ENCODE measurements at places on chromosomes 1 and 21. TPM values are rescaled to one million over a fixed set of nuclear protein-coding genes. Genes with fewer than 3 reads are reported as not detected.
A peak's percentile ranks its signal among the peaks of the same experiment; 100 is the strongest.

DNA sequence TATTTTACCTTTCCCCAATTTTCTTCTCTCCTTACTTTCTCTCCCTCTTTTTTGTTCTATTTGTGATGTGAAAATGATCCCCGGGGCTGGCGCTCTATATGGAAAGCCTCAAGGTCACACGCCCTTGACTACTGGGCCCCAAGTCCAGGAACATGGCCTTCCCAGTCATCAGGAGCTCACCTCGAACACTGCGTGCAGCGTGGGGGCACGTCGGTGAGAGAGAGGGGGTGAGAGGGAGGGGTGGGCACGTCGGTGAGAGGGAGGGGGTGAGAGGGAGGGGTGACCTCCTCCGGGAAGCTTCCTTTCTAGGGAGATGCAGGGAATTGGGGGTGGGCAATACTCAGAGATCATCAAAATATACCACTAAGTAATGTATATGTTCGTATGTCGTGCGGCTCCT is 94.6 kb upstream of the TMPRSS2 start:
- H3K27ac ChIP-seq, result no peak overlapping the region
- no peak for DNase-seq
- no peaks in the 10 kb centered on the region for H3K4me1 ChIP-seq
- H3K36me3 ChIP-seq, result no peaks in the 10 kb centered on the region
- H3K27me3 ChIP-seq, result no peaks in the 10 kb centered on the region

GRCh38 chr1:78291418-78291817 is 199.4 kb upstream of the PTGFR start:
- no peaks in the 10 kb centered on the region for H3K27me3 ChIP-seq
- DNase-seq, result no peak
- no peaks in the 10 kb centered on the region for H3K4me1 ChIP-seq
- no peak overlapping the region for H3K4me3 ChIP-seq

Gene RAB3B
- total RNA-seq, result not detected

- H3K27ac ChIP-seq, result no peak overlapping the region
- no peaks in the 10 kb centered on the region for H3K36me3 ChIP-seq
- no peak overlapping the region for H3K4me3 ChIP-seq
Observed at GRCh38 chr1:11634365-11635192, 19.6 kb downstream of the FBXO2 start.

Gene SPATA45
- total RNA-seq, result not detected

GRCh38 chr1:67888216-67889106 is 55.2 kb upstream of the GNG12 start:
- no peak overlapping the region for H3K4me3 ChIP-seq
- no peak overlapping the region for H3K27ac ChIP-seq
- H3K27me3 ChIP-seq, result no peaks in the 10 kb centered on the region
- no peak for DNase-seq

- no peaks in the 10 kb centered on the region for H3K4me1 ChIP-seq
- DNase-seq, result no peak
- no peak overlapping the region for H3K4me3 ChIP-seq
- peaks cover 14% of the 10 kb centered on the region for H3K36me3 ChIP-seq
Observed at GRCh38 chr1:224253721-224254120, 70.7 kb downstream of the DEGS1 start.

- H3K4me1 ChIP-seq, result peaks cover 15% of the 10 kb centered on the region
- H3K36me3 ChIP-seq, result no peaks in the 10 kb centered on the region
- H3K27me3 ChIP-seq, result no peaks in the 10 kb centered on the region
- no peak overlapping the region for H3K27ac ChIP-seq
Observed at GRCh38 chr1:155043793-155044192, 7.3 kb upstream of the ADAM15 start.

GRCh38 chr1:2816786-2817185 is 15.3 kb upstream of the TTC34 start:
- DNase-seq, result no peak
- H3K27ac ChIP-seq, result no peak overlapping the region
- H3K36me3 ChIP-seq, result no peaks in the 10 kb centered on the region
- no peaks in the 10 kb centered on the region for H3K4me1 ChIP-seq
- H3K27me3 ChIP-seq, result peaks cover 8% of the 10 kb centered on the region
- H3K4me3 ChIP-seq, result no peak overlapping the region

GRCh38 chr1:183039985-183040447 is 16.8 kb downstream of the LAMC1 start:
- peak; percentile 19 for DNase-seq
- peak overlapping the region; percentile 70 for H3K27ac ChIP-seq
- H3K4me1 ChIP-seq, result peaks cover 62% of the 10 kb centered on the region
- H3K36me3 ChIP-seq, result no peaks in the 10 kb centered on the region
- no peaks in the 10 kb centered on the region for H3K27me3 ChIP-seq
- H3K4me3 ChIP-seq, result no peak overlapping the region

GRCh38 chr1:1122078-1122811 is 6.4 kb upstream of the C1orf159 start:
- H3K4me1 ChIP-seq, result no peaks in the 10 kb centered on the region
- H3K27ac ChIP-seq, result no peak overlapping the region
- peaks cover 6% of the 10 kb centered on the region for H3K27me3 ChIP-seq

Gene CACNA1S
- total RNA-seq, result 74.3 TPM

GRCh38 chr1:29810121-29811120 is 574.1 kb downstream of the PTPRU start:
- H3K27ac ChIP-seq, result no peak overlapping the region
- DNase-seq, result no peak
- H3K4me3 ChIP-seq, result no peak overlapping the region
- no peaks in the 10 kb centered on the region for H3K4me1 ChIP-seq
- no peaks in the 10 kb centered on the region for H3K36me3 ChIP-seq

DNA sequence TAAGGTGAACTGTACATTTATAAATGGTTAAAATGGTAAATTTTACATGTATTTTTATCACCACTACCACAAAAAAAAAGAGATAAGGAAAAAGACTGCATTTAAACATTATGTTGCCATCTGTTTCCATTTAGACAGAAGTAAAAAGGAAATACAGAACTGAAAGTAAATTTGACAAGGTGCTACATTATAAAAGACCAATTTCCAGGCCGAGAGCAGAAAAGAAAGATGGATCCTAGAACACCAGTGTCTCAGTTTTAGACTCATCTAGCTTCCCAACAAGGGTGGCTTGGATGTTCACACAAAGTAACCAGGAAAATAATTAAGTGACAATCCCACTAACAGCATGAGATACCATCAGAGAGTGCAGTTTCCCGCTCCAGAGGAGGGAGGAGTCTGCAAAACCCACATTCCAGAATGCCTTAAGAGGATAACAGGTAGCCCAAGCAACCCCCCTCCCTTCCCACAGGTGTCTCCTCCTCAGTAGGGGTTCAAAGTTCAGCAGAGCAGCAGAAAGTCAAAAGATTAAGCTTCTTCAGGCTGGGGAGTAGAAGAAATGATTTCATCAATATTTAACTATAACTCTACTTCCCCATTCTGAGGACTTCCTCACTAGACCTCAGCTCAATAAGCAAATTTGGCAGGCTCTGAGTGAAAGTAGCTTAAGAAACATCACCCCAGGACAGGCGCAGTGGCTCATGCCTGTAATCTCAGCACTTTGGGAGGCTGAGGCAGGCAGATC is 11.8 kb downstream of the TPM3 start:
- H3K27ac ChIP-seq, result peak overlapping the region; percentile 52
- no peak for DNase-seq
- peaks cover 69% of the 10 kb centered on the region for H3K4me1 ChIP-seq
- no peak overlapping the region for H3K4me3 ChIP-seq
- no peaks in the 10 kb centered on the region for H3K27me3 ChIP-seq

DNA sequence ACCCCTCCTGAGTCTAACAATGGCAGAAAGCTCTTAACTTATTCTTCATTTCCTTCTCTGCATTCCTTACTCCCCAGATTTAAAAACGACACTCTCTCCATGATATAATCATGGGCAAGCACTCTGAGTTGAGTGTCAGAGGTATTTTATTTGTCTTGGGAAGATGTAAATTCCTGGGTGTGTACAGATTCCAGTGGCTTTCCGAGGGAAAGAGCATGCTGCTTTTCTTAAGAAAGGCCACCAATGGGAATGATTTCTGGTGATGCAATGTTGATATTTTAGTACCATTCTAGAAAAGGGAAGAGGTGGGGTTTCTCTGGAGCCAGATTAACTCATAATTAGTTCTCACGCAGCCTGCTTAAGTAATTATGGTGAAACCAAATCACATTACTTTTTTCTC is 47.8 kb upstream of the BTG3 start:
- DNase-seq, result no peak
- no peaks in the 10 kb centered on the region for H3K27me3 ChIP-seq
- no peak overlapping the region for H3K4me3 ChIP-seq
- H3K36me3 ChIP-seq, result no peaks in the 10 kb centered on the region
- H3K4me1 ChIP-seq, result no peaks in the 10 kb centered on the region

DNA sequence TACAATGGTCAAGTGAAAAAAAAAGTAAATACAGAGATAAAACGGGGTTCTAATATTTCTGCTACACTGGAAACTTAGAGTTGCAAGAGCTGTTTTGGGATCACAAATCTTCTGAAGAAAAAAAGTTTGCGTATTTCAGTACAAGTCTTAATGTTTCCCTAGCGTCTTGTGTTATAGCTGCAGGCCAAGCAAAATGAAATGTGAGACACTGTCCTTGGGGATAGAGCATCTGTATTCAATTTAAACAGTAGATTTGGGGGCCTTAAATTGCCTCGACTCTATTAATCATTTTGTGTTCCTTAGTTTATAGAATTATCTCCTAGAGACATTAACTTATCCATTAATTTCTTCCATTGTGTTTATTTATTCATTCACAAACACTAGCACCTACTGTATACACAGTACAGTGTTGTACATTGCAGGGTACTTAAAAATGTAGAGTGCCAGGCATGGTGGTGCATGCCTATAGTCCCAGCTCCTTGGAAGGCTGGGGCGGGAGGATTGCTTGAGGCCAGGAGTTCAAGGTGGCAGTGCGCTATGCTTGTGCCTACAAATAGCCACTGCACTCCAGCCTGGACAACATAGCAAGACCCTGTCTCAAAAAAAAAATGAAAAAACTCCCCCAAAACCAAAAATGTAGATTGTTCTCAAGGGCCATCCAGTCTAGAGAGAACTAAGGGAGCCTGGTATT is 7.9 kb downstream of the DISC1 start:
- H3K4me1 ChIP-seq, result no peaks in the 10 kb centered on the region
- no peaks in the 10 kb centered on the region for H3K36me3 ChIP-seq
- DNase-seq, result no peak
- no peaks in the 10 kb centered on the region for H3K27me3 ChIP-seq
- no peak overlapping the region for H3K4me3 ChIP-seq

DNA sequence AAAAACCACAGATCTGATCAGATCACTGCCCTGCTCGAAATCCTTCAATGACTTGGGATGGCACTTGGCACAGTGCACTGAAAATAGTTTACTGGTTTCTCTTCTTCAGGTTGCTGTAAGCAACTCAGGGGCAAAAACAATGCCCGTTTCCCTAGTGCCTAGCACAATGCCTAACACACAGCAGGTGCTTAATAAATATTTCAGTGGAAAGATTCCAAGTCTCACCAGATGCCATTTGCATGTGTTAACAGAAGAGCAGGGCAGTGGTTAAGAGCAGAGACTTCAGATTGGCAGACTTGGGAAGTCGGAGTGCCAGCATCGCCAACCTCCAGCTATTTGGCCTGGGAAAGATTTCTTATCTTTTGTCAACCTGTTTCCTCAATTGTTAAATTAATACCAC is 10.9 kb upstream of the METTL25B start:
- H3K4me3 ChIP-seq, result no peak overlapping the region
- no peak for DNase-seq
- no peak overlapping the region for H3K27ac ChIP-seq
- H3K27me3 ChIP-seq, result no peaks in the 10 kb centered on the region

Gene RGS7
- not detected for total RNA-seq

- no peaks in the 10 kb centered on the region for H3K27me3 ChIP-seq
- no peak overlapping the region for H3K4me3 ChIP-seq
- H3K36me3 ChIP-seq, result no peaks in the 10 kb centered on the region
- no peaks in the 10 kb centered on the region for H3K4me1 ChIP-seq
- DNase-seq, result no peak
Observed at GRCh38 chr1:119962296-119962968, 66.1 kb upstream of the ADAM30 start.

- no peak overlapping the region for H3K27ac ChIP-seq
- no peaks in the 10 kb centered on the region for H3K27me3 ChIP-seq
- no peak for DNase-seq
Observed at GRCh38 chr1:65022216-65022615, 55.9 kb upstream of the JAK1 start.

DNA sequence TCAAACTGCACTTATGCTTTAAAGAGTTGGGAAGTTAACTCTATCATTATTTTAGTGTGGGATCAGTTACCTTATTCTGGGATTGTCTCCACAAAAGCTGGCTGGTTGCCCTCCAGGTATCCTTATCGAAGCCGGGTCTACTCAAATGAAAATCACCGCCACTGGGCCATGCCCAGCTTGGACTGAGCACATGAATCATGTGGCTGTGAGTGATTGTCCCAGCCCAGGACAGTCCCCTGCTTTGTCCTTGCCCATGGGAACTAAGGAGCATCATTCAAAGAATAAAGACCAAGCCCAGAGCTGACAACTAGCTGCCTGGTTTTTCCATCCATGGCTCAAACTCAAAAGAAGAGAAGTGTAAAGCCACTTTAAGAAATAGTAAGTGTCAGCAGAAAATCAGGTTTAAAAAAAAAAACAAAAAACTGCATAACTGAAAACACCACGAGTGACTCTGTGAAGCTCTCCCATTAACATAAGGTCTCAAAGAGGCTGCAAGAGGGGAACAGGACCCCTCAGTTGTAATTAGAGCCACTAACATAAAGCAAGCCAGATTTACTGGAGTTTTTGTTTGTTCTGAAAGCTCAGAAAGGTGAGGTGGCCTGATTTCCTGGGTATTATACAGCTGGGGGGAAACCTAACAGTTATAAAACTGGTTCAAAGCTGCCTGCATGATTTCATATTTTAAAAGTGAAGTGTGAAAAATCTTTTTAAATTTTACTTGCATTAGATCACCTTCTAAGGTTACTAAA is 91.5 kb downstream of the KIF14 start:
- H3K27ac ChIP-seq, result no peak overlapping the region
- no peaks in the 10 kb centered on the region for H3K4me1 ChIP-seq
- H3K27me3 ChIP-seq, result no peaks in the 10 kb centered on the region
- H3K36me3 ChIP-seq, result no peaks in the 10 kb centered on the region
- DNase-seq, result no peak

DNA sequence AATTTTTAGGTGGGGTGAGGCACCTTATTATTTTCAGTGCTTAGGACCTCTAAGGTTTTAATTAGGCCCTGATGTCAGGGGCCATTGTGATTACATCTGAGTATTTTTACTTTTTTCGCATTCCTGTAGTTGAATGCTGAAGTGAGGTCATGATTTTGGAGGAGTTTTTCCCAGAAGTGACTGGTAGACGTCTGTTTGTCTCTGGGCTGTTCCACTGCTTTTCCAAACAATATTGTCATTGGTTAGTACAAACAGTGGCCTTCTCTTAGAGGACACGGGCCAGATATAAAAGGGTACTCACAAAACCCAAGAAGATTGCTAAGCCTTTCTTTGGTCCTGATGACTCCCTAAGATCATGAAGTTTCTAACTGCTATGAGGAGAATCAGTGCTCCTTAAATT is 7.6 kb upstream of the RASAL2 start:
- no peaks in the 10 kb centered on the region for H3K4me1 ChIP-seq
- no peak overlapping the region for H3K27ac ChIP-seq
- H3K27me3 ChIP-seq, result no peaks in the 10 kb centered on the region
- no peak for DNase-seq
- H3K36me3 ChIP-seq, result no peaks in the 10 kb centered on the region

GRCh38 chr21:29656504-29657239 is 283.1 kb downstream of the GRIK1 start:
- no peak overlapping the region for H3K4me3 ChIP-seq
- no peaks in the 10 kb centered on the region for H3K36me3 ChIP-seq
- H3K4me1 ChIP-seq, result no peaks in the 10 kb centered on the region
- no peak for DNase-seq

Gene TLCD4
- total RNA-seq, result 9.8 TPM

Gene HAO2
- total RNA-seq, result not detected

All from gastrocnemius medialis (tissue), 4 donors.